ENCODE measurements at places on chromosomes 11 and 22. TPM values are rescaled to one million over a fixed set of nuclear protein-coding genes. Genes with fewer than 3 reads are reported as not detected.

DNA sequence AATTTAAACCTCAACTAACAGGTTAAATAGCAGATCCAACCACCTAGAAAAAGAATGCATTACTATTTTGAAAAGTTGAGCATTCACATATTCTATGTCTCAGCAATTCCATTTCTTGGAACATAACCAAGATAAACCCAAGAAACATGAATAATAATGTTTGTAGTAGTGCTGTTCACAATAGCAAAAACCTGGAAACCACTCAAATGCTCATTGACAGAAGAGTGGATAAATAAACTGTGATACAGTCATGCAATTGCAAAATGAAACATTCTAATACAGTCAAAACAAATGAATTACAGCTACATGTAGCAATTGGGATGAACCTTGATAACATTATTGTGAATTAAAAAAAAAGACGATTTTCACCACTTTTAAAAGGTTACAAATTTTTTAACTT lies 162.8 kb upstream of the TMEM45B start:
- DNase-seq, result no peak

DNA sequence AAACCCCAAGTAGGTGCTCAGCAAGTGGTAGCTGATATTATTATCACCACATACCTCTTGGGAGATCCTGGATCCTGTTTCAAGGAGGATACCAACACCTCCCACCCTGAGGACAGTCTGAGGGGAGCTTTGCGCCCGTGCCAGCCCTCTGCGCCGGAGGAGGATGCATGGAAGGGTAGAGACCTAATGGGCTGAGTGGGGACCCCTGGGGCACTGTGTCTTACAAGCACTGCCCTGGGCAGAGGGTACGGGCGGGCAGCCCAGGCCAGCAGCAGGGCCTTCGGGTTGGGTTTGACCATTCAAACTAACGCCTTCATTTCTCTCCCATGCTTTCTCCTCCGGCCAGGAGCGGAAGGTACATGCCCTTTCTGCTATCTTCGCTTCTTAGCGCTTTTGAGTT lies 26.3 kb downstream of the MYBPC3 start:
- DNase-seq, result no peak

DNA sequence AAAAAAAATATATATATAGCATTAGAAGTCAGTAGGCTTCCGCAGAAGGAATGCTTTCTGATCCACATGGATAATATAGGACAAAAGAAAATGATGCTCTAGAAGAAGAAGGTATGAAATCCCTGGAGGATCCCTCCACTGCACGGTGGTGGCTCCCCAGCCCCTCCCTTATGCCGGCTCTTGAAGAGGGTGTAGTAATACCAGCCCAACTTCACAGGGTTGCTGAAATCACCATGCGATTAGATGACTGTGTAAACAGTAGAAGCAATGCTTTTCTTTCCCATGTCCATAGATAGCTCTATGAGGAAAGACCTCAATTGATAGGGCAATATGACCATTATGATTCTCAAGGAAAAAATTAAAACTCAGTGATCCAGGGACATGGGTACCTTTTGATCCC lies 3.2 kb upstream of the ETS1 start:
- DNase-seq, result no peak

DNA sequence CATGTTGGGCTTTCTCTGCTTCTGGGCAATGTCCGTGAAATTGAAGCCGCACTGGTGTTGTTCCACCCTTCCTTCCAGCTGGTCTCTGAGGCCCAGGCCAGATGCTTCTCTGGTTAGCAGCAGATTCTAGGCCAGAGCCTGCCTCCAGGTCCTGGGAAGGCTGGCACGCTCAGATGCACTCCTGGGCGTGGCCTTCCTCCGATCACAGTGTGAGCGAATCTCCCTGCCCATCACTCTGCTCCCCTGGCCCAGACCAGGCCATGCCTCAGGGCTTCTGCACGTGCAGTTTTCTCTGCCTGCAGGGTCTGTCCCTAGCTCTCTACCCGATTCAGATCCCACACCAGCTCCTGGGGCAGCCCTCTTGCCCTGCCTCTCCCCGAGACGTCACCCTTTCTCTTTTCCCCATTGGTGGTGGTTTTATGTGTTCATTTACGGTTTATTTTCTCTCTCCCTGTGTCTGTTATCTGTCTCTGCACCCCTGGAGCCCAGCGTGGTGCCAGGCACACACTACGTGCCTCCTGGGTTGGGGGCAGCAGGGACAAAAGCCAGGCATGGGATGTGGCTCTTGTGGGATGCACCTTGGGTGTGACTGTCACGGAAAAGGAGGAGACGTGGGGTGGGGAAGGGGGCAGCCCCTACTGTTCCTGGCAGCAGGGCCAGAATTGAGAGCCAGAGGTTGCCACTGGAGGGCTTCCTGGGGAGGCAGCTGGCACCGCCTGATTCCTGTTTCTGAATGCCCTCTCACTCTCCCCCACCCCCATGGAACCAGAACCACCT lies 66.0 kb downstream of the KCNQ1 start:
- no peak for DNase-seq

- DNase-seq, result peak; percentile 63
These were observed 9.2 kb downstream of the FBLN1 start for GRCh38 chr22:45511847-45512261.

DNA sequence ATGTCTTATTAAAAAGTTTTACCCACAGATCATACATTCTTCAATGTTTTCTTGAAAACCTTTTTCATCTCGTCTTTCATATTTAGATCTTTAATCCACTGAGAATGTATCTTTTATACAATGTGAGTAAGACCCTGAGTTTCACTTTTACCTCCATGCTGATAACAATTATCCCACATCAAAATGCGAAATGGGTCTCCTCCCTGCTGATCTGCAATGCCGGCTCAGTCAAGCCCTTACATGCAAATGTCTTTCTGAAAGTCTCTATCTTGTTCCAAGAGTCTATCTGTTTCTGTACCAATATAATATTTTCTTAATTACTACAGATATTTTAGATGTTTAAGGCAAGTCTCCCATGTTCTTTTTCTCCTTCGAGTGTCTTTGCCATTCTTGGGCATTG lies 50.9 kb downstream of the CDON start:
- DNase-seq, result no peak

DNA sequence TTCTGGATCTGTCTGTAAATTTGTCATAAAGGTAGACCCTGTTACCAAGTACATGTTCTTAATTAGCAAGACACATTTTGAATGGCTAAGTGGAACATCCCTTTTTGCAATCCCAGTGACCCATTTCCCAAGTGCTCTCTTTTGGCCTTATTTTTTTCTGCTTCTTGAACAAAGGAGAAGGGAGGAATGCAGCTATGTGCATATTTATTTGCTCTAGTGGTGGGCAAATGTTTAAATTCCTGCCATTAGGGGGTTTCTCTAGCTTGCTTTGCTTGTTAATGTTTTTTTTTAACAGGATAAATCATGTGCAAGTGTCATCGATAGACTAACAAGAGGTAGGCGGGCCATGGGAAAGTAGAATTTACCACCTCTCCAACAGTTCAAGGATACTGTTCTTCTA lies 135.7 kb downstream of the COMMD9 start:
- no peak for DNase-seq

- no peak for DNase-seq
These were observed 2.1 kb downstream of the FADD start for GRCh38 chr11:70205049-70205725.

DNA sequence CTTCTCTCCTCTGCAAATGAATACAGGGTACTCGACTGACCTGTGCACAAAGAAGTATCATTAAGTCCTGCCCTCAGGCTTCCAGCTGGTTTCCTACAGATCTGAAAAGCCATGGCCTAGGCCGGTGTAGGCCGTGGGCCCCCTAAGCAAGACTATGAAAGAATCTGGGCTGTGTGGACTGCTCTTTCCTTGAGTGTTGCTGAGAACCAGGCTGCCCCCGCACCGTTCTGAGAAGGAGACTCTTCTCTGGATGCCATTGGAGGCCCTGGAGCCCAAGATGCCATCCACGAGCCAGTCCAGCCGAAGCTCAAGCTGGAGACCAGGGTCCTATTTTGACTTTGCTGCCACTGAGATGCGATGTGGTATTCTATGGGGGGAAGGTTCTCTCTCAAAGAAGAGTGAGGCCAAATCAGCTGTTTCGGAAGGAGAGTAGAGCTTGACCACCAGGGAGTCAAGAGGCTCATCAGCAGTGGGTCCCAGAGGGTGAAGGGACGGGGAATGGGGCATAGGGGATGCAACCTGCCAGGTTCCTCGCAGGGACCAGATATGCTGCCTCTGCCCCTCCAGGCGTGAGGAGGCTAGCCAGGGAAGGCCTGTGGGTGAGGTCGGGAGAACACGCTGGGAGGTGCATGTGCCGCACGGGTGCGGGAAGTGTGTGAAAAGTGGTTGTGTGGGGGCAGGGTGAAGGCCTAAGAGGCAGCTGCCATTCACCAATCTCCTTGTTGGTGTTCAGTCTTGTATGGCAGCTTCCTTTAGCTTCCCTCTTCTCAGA lies 96.4 kb upstream of the B3GAT1 start:
- peak; percentile 35 for DNase-seq

- DNase-seq, result no peak
These were observed 7.1 kb downstream of the PNPLA5 start for GRCh38 chr22:43884600-43885318.

GRCh38 chr22:42745118-42745517 lies 24.4 kb upstream of the A4GALT start:
- DNase-seq, result no peak

MUC5B gene
- 6.9 TPM for total RNA-seq

LRRC51 gene
- total RNA-seq, result 103 TPM

GAL3ST1 gene
- total RNA-seq, result 1.3 TPM

SLC22A12 gene
- not detected for total RNA-seq

SLC15A3 gene
- 8.8 TPM for total RNA-seq

OR10D3 gene
- not detected for total RNA-seq

HOATZ gene
- total RNA-seq, result not detected

FADD gene
- total RNA-seq, result 17.6 TPM

PHLDA2 gene
- 2.0 TPM for total RNA-seq

SPA17 gene
- total RNA-seq, result 15.2 TPM
